ENCODE measurements at places on chromosomes 7 and 10.

DNA sequence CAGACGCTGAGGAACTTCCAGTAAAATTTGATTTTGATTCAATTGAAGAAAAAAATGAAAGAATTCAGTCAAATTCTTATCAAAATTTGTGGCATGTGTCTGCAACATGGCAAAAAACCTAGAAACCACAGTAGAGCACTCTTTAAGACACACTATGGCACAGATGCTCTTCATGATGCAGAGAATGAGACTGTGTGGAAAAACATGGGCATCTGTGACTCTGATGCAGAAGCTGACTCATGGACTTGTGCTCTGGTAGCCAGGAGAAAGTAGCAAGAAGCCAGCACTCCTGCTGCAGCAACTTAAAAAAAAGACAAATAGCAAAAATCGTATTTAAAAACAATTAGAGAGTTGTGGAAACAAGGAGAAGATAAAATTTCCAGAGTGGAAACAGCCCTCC, 8.9 kb upstream of the KCNK18 start:
- DNase-seq = no peak

- DNase-seq = no peak
These were observed 46.6 kb downstream of the MACC1 start for GRCh38 chr7:20170633-20171032.

DNA sequence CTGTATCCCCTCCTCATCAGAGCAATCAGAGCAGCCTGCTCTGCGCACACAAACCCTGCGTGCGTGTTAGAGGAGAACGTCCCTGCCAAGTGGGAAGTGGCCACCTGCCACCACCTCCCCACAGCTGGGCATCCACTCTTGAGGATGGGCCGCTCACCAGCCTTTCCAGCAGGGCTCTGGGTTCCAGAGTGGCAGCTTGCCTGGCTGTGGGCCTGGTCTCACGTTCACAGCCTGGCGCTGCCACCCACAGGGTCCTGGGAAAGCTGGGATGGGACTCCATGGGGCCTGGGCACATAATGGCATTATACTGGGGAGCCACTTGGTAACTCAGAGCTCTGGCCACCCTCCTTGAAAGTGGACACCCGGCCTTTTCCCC, 151.1 kb upstream of the PPP2R2D start:
- DNase-seq = no peak

DNA sequence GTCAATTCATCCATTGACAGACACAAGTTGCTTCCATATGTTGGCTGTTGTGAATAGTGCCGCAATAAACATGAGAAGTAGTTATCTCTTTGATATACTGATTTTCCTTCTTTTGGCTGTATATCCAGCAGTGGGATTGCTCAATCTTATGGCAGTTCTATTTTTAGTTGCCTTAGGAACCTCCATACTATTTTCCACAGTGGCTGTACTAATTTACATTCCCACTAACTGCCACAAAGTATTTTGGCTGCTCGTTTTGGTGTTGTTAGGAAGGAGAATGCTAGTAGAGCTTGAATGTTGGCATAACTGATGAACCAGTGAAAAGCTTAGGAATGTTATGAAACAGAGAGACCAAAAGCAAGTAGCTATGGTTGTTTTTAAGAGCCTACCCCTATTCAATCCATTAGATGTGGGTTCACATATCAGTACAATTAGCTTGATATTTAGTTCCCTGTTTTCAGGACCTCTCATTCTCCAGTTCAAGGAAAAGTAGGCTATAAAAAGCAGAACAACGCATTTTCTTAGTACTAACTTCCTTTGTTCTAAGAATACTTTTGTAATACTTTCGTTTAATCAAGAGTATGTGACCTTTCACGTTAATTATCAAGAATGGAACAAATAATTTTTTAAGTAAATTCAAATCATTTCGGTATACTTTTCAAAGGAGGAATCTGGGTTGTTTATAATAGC, 100.3 kb downstream of the FAS start:
- peak; percentile 19 for DNase-seq

- no peak for DNase-seq
These were observed 65.8 kb downstream of the VIPR2 start for GRCh38 chr7:159078911-159079270.

DNA sequence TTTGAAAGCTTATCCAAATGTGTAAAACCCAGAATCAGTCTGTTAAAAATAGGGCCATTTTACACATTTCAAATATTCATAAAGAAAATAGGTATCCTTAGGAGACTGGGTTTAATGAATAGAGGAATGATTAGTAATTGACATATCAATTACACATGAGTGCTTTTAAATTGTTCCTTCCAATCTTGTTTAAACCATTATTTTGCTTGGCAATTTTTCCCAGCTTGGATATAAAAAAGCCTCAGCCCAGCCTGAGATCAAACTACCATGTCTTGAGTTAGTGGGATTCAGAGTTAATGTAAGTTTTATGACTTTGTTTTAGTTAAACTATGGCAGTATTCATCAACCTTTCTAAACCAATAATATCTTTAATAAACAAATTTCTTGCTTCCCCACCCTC, 28.3 kb downstream of the PARP12 start:
- no peak for DNase-seq

GRCh38 chr10:111089293-111089692, 12.5 kb downstream of the ADRA2A start:
- DNase-seq = no peak

DNA sequence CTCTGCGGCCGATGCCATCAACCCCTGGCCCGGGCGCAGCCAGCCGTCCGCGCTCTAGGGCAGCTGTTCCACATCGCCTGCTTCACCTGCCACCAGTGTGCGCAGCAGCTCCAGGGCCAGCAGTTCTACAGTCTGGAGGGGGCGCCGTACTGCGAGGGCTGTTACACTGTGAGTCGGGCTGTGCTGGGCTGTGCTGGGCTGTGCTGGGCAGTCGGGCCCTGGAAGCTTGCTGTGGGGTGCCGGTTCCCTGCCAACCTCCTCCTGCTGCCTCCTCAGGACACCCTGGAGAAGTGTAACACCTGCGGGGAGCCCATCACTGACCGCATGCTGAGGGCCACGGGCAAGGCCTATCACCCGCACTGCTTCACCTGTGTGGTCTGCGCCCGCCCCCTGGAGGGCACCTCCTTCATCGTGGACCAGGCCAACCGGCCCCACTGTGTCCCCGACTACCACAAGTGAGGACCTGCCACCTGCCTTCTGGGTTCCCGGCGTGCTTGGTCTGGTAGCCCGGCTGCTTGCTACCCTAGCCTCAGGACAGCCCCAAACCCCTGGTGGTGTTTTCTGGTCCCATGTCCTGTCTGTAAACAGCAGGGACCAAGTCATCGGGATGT, 7.5 kb downstream of the ZYX start:
- no peak for DNase-seq

DNA sequence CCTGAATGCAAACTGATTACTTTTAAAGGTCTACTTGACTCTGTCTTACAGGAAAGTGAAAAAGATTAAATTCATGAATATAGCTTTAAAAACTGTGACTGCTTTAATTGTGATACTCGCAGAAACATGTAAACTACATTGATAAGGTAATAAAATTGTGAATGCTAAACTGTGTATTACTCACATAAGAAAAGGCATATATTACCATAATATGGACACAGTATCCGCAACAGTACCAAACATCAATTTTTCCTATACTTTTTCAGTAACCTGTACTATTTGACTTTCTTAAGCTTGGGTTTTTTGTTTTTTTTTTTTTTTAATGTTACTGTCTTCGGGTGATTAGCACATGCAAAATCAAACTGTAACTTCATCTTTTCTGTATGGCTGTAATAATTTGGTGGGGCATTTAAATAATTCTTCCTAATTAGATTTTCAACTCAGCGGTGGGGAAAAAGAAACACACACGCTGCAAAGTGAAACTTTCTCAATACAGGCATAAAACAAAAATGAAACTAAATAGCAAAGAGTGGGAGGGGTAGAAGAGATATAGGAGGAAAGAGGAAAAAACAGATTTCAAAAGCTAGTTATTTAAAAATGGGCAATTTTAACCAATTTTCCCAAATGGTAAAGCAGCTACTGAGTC, 23.2 kb downstream of the NT5C3A start:
- DNase-seq = no peak

DNA sequence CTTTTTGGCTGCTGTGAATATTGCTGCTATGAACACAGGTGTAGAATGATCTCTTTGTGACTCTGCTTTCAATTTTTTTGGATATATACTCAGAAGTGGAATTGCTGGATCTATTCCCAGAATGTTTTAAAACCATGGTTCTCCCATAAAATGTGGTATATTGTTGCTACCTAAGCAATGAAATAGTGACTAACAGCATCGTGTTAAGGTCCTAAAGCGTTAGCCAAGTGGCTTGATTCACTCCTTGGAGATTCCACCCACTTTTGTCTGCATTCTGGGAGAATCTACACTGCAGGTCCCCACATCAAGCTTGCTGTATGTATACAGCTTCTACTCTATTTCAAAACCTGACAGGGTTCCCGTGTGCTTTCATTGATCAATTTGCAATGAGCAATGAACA, 105.6 kb downstream of the CDK6 start:
- no peak for DNase-seq

GRCh38 chr10:126504063-126504760, 115.9 kb upstream of the ADAM12 start:
- peak; percentile 59 for DNase-seq

- no peak for DNase-seq
These were observed 203.0 kb downstream of the CCSER2 start for GRCh38 chr10:84531396-84531795.

GRCh38 chr10:130049244-130049643, 61.4 kb downstream of the C10orf143 start:
- DNase-seq = no peak

DNA sequence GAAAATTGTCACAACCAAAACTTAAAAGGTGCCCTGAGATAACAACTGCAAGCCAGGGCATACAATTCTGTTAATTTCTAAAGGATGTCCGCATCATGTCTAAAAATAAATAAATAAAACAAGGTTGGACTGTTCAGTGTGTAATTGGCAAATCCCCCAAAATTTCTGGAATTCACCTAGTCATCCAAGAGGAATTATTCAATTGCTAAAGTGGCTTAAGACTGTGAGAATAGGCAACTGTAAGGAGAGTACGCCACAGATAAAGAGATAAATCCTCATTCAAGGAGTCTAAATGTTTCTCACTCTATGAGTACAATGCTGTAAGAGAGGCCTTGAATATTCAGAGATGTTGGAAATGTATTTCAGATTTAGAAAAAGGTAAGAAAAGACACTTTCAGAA, 37.2 kb downstream of the PIK3AP1 start:
- DNase-seq = no peak

GRCh38 chr10:28396331-28396730, 93.5 kb upstream of the MPP7 start:
- no peak for DNase-seq

GRCh38 chr7:47538846-47539311, 43.0 kb downstream of the TNS3 start:
- no peak for DNase-seq

DNA sequence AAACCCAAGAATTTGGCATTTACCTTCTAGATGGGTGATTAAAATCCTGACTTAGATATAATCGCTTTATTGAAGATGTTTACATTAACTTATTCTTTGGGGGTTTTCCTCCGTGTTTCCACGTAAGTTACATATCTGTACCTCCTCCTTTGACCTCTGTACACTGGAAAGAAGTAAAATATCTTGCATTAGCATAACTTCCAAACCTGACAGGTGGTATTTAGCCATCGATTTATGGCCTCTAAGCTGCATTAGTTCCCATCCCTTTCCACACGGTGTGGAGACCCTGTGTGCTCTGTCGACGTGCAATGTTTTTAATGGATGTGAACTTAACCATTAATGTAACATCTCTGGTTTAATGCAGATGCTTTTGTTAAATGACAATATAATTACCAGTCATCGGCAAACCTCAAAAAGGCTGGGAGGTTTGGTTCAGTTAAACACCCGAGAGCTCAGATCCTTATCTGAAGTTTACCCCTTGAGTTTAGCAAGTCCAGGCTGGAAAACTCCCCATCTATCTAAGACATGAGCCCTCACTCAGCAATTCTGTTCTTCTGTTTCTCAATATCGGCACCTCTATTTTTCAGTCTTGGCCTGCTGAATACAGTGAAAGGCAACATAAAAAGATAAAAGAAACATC, 295.2 kb downstream of the GATA3 start:
- no peak for DNase-seq

DNA sequence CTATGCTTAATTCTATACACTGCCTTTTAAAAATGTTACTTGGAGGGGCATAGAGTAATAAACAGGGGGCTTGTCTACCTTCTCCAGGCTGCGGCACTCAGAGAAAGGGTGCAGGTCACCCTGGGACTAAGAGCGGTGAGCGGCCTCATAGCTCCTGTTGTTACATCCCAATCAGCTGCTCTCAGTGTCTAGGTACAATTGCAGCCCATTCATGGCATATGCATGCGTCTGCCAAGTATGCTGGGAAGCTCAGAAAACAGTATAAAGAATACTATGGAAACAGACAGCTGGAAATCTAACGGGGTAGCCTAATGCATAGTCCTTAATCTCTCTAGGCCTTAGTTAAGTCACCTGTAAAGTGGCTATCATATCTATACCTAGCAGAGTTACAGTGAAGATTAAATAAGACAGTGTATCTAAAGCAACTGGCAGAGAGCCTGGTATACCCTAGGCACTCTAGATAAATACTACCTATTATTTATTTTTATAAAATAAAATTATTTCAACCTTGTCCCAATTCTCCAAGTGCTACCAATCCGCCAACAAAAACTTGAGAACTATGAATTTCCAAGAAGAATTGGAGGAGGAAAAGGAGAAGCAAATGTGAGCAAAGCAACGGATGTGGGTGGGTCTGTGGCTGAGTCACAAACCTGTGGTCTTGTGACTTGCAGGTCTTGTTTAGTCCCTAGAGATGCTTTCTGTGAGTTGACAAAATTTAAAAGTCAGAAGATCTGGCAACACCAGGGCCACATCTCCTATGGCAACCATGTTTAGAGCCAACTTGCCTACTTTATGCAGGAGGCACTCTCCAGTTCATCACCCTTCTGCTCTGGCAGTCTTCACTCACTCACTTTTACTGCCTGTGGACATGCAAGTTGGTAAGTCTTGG, 183.0 kb downstream of the RAPGEF5 start:
- peak; percentile 96 for DNase-seq

GRCh38 chr7:67493366-67493765, 496.7 kb downstream of the TYW1 start:
- no peak for DNase-seq

- no peak for DNase-seq
These were observed 1263.5 kb upstream of the AUTS2 start for GRCh38 chr7:68334636-68335272.

DNA sequence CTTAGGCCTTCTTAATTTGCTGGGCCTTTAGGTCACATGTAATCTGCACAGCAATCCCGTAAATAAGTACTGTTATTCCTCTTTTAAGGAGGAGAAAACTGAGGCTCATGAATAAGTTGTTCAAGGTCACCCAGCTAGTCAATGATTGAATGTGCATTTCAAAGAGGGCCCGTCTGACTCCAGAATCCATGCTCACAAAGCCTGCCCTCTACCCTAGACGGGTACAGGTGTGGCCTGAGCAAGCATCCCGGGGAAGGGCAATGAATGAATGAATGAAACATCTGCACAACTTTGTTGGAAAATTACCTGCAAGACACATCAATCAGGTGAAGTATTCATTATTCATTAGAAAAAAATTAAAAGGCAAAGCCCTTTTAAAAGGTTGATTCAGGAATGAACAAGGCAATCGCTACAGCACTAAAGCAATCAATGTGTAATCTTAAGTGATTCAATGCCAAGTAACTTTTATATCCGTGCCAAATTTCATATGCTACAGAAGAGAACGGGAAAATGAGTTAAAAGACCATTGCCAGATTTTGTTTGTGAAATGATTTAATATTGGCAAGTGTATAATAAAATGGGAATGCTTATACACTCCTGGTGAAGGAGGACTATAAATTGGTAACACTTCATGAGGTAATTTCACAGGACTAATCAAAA, 61.1 kb downstream of the TLL2 start:
- no peak for DNase-seq

- no peak for DNase-seq
These were observed 2.6 kb upstream of the ZNF503 start for GRCh38 chr10:75403939-75404814.
